ENCODE measurements at places on chromosomes 3 and 15. TPM values are rescaled to one million over a fixed set of nuclear protein-coding genes. Genes with fewer than 3 reads are reported as not detected.

ITGA11 gene
- total RNA-seq: 22.4 TPM

USP8 gene
- 44.9 TPM for total RNA-seq

ARL6IP5 gene
- 166 TPM for total RNA-seq

PGBD4 gene
- 1.9 TPM for total RNA-seq

GCNT3 gene
- total RNA-seq: not detected

UCN2 gene
- not detected for total RNA-seq

CHST2 gene
- total RNA-seq: 6.7 TPM

EFHB gene
- total RNA-seq: 0.59 TPM

C3orf49 gene
- total RNA-seq: not detected

CCR8 gene
- not detected for total RNA-seq

LRRC15 gene
- total RNA-seq: 0.74 TPM

UBA5 gene
- 27.3 TPM for total RNA-seq

CASR gene
- total RNA-seq: not detected

PLA2G4B gene
- total RNA-seq: 7.2 TPM

PPP1R14D gene
- not detected for total RNA-seq

MAP6D1 gene
- 2.2 TPM for total RNA-seq

PCBP4 gene
- total RNA-seq: 49.1 TPM

ZNF774 gene
- 3.6 TPM for total RNA-seq

OIP5 gene
- 0.41 TPM for total RNA-seq

CYP19A1 gene
- total RNA-seq: 0.56 TPM

FAM43A gene
- 10.4 TPM for total RNA-seq

ZNF592 gene
- 17.0 TPM for total RNA-seq

CHRNB4 gene
- total RNA-seq: 0.13 TPM

IFT122 gene
- 20.2 TPM for total RNA-seq

SAMMSON gene
- total RNA-seq: not detected

DUOXA2 gene
- not detected for total RNA-seq

Data from left cardiac atrium (tissue), 4 donors.